MG63 (cell line): ENCODE measurements at places on chromosomes 6 and 20. TPM values are rescaled to one million over a fixed set of nuclear protein-coding genes. Genes with fewer than 3 reads are reported as not detected.

DNA sequence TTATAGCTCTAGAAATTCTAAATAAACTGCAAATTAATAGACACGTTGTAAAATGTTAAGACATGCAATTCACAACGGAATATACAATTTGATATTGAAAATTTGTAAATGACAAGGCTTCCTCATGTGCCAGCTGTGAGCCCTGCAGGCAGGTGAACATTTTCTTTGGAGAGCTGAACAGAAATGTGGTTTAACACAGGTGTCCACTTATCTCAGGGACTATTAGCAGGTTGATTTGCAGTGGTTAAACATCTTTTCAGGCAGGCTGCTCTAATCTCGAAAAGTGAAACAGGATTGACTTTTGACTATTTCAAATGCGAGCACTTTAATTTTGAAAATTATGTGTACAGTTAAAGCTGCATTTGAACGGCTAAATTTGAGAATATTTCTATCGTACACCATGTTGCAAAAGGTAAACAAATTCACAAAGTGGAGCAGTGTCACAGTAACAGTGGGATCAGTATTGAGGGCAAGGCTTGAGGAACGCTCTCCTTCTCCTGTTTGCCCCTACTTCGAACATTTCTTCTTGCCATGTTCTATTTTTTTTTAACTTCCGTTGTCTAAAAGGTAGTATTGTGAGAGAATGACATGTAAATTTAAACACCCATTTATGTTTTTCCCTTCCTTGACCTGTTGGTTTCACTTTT is 210.8 kb downstream of the CDKAL1 start:
- no peak for DNase-seq

- DNase-seq: no peak
Measured at GRCh38 chr6:37429352-37429750, 3.7 kb upstream of the CMTR1 start.

DNA sequence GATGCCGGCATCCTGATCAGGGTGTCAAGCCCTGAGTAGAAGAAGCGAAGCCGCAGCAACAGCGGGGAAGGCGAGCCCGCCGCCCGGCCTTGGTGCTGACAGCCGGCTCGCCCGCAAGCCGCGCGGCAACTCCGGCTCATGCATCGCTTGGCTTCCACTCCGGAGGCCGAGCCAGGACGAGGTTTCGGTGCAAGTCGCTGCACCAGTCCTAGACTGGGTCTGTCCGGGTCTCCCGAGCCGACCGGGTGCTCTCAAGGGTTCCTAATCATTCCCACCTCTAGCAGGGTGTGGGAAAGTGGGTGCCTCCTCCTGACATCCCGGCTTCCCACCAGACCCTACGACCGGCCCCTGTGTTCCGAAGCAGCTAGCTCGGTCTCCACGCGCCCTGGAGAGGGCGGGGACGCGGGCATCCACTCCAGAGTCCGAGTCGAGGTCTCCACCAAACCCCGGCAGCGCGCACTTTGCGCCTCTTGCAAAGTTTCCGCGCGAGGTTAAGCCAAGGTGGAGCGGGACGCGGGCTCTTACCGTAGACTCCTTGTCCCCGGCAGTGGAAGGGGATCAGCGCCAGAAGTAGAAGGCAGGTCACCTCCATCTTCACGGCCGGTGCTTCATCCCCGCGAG is 1.4 kb downstream of the MDGA1 start:
- DNase-seq: peak; percentile 30

The MATN4 gene
- total RNA-seq: not detected in 2 replicates

The NNAT gene
- not detected in 2 replicates for total RNA-seq
